Dermis blood vessel endothelial cell (primary cell): ENCODE measurements at places on chromosomes 12 and 14. TPM values are rescaled to one million over a fixed set of nuclear protein-coding genes. Genes with fewer than 3 reads are reported as not detected.

GRCh38 chr14:99670361-99671234, 13.5 kb upstream of the CYP46A1 start:
- no peak for DNase-seq

DNA sequence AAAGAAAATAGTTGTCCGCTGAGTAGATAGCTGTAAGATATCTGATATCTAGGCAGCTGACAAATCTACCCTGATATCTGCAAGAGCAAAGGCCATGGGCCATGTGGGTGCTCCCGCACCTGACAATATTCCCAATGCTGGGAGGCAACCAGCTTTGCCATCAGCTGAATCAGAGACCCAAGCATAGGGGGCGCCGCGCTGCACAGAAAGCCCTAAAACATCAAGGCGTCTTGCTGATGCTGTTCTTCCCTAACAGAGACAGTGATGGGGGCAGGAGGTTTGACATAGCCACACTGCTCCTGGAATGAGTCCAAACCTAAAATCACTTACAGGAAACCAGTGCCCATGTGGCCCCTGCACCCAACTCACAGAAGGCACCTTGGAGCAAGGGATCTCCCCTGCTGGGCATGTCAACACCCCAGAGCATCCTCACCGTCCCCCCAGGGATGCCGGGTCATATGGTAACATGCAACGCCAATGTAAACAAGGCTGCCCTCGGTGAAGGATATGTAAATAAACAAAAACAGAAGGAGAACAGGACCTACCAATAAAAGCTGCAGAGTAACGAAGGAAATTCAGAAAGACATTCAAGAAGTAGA, 199.5 kb downstream of the TMEM132D start:
- DNase-seq = no peak

- no peak for DNase-seq
These were observed 117.2 kb upstream of the DIO3 start for GRCh38 chr14:101444116-101444515.

DNA sequence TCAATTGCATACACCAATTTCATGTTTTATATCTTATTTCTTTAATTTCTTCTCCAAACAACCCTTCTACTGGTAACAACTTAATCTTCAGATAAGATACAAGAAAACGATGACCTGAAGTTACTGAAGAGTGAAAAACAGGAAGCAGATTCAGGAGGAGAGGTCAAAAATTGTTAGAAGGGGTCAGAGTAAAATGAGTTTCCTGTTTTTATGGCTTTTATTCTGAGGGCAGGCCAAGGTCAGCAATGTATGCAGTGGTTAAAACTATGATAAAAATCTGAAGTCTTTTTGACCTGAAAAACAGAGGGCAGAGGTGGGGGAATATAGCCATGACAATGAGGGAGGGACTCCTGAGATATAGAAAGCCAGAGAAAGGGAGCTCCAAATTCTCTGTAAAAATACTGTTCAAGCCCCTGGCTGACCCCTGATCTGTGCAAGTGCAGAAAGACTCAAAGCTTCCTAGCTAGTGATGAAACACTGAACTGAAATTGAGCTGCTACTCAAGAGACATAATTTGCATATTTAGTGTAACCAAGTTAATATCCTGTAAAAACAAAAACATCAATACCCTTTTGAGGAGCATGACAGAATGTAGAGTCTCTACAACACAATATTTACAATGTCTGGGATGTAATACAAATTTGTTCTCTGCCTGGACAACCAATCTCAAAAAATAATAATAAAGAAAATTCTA, 514.3 kb upstream of the SEL1L start:
- DNase-seq = no peak

DNA sequence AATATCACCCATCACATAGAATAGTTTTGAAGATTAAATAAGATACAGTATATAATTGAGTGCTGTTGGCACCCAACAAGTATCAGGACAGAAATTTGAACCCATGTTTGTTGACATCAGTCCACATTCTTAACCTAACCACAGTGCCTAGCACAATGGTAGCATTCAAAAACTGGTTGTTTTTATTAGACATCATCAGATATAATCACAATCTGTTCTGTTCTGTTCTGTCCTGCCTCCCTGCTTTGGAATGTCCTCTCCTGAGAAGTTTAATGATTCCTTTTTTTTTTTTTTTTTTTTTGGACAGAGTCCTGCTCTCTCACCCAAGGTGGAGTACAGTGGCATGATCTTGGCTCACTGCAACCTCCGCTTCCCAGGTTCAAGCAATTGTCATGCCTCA, 476.6 kb downstream of the RMST start:
- DNase-seq = no peak

- DNase-seq = no peak
These were observed 121.9 kb downstream of the DNAI7 start for GRCh38 chr12:25072906-25073650.

- peak; percentile 64 for DNase-seq
These were observed 2.7 kb downstream of the APOLD1 start for GRCh38 chr12:12788131-12788530.

GRCh38 chr12:74441872-74442271, 95.8 kb upstream of the ATXN7L3B start:
- no peak for DNase-seq

DNA sequence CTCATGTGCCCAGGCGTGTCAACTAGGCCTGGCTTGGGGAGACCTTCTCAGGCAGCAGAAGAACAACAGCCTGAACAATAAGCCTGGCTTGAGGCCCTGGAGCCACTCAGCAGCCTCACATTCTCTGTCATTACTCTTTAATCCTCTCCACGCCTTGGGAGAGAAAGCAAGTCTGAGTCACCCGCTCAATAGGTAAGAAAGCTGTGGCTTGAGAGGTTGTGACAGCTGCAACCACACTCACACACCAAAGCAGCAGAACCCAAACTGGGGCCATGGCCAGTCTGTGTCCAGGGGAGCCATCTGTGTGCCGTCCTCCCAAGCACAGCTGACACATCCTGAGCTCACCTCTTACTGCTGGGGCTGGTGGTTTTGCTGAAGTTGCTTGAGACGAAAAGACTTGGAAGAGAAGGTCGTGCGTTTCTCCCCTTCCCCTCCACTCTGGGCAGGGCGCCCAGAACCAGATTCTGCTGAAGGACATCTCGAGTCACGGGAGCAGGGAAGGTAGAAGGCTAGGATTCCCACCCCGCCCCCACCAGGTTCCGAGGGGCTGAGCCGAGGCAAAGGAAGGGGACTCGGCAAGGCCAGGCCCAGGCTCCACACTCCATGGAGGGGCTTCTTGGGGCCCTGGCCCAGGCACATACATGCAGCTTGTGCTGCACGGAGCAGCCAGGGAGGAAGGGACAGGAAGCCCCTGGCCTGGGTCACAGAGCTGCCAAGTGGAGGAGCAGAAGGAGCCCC, 5.5 kb downstream of the TMEM63C start:
- DNase-seq = no peak

DNA sequence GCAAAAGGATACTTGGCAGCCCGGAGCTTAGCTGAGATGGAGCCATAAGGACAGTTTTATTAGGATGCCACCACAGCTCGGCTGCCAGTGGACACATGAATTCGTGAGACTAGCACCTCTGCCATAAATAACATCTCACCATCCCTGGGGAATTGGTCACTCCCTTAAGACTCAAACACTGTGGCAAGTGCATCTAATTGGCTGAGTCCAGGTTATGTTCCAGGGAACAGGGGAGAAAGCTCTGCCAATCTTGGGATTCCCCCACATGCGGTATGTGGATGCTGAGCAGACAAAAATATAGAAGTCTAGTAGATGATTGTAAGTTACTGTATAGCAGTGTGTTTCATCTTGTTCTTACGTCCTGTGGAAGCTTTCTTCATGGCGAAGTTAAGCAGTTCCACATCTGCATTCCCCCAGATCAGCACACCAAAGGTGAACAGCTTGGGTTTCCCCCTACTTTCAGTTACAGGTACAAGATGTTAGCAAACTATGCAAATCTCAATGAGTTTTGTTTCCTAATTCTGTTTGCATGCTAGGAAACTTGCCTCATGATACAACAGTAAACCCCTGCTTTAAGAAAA, 131.1 kb downstream of the ETV6 start:
- no peak for DNase-seq

- no peak for DNase-seq
These were observed 113.0 kb upstream of the DAAM1 start for GRCh38 chr14:59075506-59075905.

DNA sequence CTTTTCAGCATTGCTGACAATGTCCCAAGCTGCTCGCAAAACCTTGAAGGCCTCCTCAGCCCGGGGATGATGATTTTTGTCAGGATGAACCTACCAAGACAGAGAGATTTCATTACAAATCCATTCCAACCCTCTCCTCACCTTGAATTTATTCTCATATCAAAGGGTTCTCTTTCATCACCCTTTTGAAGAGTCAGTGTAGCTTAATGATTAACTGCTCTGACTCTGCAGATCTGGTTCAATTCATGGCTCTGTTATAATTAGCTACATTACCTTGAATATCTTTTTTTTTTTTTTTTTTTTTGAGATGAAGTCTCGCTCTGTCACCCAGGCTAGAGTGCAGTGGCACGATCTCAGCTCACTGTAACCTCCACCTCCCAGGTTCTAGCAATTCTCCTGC, 5.6 kb downstream of the ORMDL2 start:
- no peak for DNase-seq

GRCh38 chr12:96237465-96238077, 43.4 kb downstream of the ELK3 start:
- DNase-seq = peak; percentile 93

Gene RTL1
- not detected in 2 replicates for total RNA-seq

Gene KRT73
- total RNA-seq = not detected in 2 replicates

Gene CBX5
- 27.6 and 81.6 TPM in 2 replicates for total RNA-seq

Gene CLEC2A
- total RNA-seq = not detected in 2 replicates

Gene KRT77
- total RNA-seq = not detected in 2 replicates

Gene KIF5A
- 0.09 and 0.17 TPM in 2 replicates for total RNA-seq

Gene CTSG
- total RNA-seq = not detected in 2 replicates

Gene DIO2
- 0.51 TPM in 1 of 2 replicates, not detected in the other for total RNA-seq

Gene FOXA1
- not detected in 2 replicates for total RNA-seq

Gene ZC3H10
- total RNA-seq = 4.7 and 5.6 TPM in 2 replicates
